ENCODE measurements at places on chromosomes 16 and 17. TPM values are rescaled to one million over a fixed set of nuclear protein-coding genes. Genes with fewer than 3 reads are reported as not detected.

DNA sequence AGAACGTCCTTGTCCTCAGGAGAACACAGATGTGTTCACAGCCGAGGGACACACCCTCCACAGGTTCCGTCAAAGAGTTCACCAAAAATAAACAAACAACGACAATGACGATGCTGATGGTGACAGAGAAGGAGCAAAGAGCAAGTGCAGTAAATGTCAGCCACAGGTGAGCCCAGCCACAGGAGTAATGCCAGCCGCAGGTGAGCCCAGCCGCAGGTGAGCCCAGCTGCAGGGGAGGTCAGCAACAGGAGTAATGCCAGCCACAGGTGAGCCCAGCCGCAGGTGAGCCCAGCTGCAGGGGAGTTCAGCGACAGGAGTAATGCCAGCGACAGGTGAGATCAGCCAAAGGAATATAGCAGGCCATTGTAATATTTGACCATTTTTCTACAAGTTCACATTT is 315.2 kb downstream of the FOXL1 start:
- DNase-seq: no peak

DNA sequence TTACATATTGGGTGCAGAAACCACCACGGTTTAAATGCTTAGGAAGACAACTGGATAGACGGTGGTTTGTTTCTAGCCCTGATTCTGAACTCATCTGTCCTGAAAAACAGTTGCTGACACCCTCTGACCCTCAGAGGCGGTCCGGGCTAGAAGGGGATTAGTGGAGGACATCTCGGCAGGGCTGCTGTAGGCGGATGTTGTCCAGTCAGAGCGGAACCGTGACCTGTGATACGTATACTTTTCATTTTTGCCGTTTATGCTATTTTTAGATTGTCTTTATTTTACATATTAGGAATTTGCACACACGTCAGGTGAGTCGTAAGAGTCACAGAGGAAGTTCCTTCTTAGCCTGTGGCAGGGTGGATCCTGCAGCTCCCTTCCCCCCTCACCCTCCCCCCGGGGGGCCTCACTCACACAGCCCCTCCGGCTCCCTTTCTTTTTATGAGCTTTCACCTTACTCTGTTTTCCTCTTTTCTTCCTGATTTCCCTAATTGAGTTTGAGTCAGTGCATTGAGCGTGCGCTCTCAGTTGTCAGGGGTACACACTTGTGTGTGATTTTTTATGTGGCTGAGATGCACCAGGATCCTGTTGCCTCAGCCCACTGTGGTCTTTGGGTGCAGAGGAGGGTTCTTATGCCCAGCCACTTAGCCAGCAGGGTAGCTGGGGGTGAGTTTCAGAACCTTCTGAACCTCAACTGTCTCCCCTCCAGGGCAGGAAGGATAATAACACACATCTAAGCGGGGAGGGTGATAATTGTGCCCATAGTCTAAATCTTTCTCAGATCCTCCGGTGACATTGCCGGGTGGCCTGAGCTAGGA is 211.1 kb upstream of the CHMP6 start:
- no peak for DNase-seq

- DNase-seq: no peak
Measured at GRCh38 chr16:6571044-6571443, 761.6 kb upstream of the RBFOX1 start.

- DNase-seq: peak; percentile 75
Measured at GRCh38 chr17:46044286-46044928, 45.4 kb downstream of the STH start.

GRCh38 chr16:54422569-54422978 is 136.0 kb upstream of the IRX3 start:
- no peak for DNase-seq

DNA sequence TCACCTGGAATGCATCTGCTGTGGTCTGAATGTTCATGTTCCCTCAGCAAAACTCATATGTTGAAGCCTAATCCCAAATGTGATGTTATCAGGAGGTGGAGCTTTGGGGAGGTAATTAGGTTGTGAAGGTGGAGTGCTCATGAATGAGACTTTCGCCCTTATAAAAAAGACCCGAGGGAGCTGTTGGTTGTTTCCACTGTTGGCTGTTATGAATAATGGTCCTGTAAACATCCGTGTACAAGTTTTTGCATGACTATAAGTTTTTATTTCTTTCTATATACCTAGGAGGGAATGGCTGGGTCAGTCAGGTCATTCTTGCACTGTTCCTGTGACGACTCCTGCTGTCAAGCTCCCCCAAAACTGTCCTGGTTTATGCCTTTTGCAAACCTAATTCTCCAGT is 9.6 kb upstream of the CHP2 start:
- DNase-seq: no peak

- no peak for DNase-seq
Measured at GRCh38 chr17:20721171-20721570, 141.6 kb downstream of the CDRT15L2 start.

DNA sequence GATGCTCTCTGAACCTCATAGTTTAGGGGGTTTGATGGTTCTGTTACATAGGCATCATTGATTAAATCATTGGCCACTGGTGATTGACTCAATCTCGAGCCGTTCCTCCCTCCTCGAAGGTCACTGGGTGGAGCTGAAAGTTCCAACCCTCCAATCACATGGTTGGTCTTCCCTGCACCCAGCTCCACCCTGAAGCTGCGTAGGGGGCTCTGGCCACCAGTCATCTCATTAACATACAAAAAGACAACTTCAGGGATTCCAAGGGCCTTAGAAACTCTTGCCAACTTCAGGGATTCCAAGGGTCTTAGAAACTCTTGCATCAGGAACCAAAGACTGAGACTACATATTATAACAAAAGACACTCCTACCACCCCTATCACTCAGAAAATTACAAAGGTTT is 306.5 kb upstream of the TNRC6C start:
- DNase-seq: no peak

DNA sequence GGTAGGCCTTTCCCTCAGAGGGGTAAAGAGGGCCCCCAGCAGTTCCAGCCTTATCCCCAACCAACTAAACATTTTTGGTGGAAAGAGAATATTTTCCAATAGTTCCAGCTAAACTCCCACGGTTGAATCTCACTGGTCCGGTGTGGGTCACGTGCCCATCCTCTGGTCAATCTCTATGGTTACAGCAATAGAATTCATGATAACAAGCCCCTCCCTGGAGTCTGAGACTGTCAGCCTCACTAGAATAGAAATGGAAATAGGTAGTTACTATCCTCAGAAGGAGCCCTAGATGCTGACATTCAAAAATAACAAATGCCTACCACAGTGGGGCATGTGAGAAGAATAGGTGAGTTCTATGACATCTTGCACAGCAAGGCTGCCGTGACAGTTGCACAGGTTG is 37.5 kb upstream of the LITAF start:
- no peak for DNase-seq

NPW gene
- 226 TPM for total RNA-seq

SDK2 gene
- total RNA-seq: 0.10 TPM

VMO1 gene
- total RNA-seq: 0.76 TPM

KRTAP1-4 gene
- total RNA-seq: not detected

CDRT15 gene
- total RNA-seq: not detected

CFAP52 gene
- total RNA-seq: not detected

ARHGAP44 gene
- total RNA-seq: 7.3 TPM
